ENCODE measurements at places on chromosomes 3 and 15. TPM values are rescaled to one million over a fixed set of nuclear protein-coding genes. Genes with fewer than 3 reads are reported as not detected.

DNA sequence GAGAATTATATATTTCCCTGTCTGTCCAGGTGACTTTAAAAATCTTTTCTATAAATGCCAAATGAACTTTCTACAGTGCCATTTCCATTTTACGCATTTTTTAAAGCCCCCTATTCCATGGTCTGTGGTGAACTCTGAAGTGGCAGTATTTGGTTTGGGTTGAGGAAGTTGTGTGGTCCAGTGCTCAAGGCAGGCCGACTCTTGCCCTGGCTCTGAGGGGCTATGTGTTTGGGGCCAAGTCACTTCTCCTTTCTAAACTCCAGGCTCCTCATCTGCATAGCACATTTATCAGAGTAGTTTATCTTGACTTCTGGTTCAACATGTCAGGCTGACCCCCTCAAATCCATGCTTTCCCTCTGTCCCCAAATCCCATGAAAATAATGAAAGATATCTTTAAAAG, 14.1 kb downstream of the TTC21A start:
- DNase-seq: no peak

CHAC1 gene
- 15.5 TPM for total RNA-seq

GRCh38 chr15:82968066-82968465, 15.5 kb upstream of the HOMER2 start:
- no peak for DNase-seq

DNA sequence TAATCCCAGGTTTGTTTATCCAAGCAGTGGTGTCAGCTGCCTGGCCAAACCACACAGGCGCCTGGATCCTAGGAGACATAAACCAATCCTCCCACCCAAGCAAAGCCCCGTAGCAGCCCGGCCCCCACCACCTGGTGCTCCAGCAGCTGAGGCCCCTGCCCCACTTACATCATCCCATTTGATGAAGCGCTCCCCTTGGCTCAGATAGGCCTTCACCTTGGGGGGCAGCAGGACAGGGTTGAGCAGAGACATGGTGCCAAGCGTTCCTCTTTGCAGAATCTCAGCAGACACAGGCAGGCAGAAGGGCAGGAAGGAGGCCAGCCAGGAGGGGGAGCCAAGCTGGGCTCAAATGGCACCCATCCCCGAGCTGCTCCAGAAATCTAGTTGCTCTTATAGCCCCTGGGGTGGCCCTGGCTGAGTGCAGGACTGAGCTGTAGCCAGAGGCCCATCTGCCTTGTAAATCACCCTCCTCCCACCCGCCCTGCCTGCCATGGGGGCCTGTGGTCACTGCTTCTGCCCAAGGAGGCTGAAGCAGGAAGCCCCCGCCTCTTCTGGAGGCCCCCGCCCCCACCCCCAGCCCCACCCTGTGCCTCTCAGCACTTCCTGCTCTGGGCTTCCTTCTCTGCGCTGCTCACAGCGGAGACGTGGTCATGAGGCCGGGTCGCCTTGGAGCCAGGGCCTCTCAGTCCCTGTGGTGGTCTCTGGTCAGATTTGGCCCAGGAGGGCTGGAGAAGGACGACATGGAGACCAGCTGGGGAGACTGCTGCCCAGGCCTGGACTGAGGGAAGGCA, at the start of gene PLCB2:
Gene PLCB2, minus strand, starts transcription at position 515 of the 791 bp plus-strand sequence. Its CDS starts 263 bp downstream, at position 252.
- no peak for DNase-seq

FBXO40 gene
- not detected for total RNA-seq

- no peak for DNase-seq
Measured at GRCh38 chr3:17384567-17385296, 357.7 kb downstream of the TBC1D5 start.

DNA sequence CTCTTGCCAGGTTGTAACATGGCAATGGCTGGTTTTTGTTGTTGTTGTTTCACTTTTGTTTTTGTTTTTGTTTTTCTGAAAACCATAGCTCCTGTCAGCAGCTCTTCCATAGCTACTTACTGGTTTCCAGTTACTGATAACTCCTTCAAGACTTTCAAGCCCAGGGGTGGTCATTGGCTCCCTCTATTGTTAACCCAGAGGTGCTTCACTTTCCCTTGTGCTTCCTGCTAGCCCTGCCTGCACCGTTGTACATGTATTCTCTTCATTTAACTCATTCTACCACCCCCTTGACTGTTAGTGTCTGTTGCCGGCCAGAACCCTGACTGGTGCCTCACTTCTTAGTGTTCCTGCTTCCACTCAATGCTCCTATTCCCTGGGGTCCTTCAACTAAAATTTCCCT, 4.2 kb upstream of the TRAT1 start:
- no peak for DNase-seq

- DNase-seq: no peak
Measured at GRCh38 chr3:172625404-172625803, 85.5 kb downstream of the NCEH1 start.

ITIH1 gene
- total RNA-seq: 0.31 TPM

DNA sequence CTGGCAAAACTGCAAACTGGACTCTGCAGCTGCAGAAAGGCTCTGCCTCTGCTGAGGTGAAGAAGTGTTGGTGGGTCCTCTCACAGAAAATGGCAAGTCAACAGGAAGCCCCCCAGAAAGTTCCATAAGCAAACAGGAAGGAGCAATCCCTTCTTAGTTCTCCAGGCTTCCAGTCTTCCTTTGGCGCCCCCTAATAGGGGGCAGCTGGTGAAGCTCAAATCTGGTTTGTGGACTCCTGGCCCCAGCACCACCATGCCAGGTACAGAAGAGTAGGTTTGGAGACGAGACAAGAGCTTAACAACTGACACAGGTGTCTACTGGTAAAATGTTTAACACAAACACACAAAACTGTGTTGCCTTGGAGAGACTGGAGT, 35.5 kb downstream of the LEO1 start:
- no peak for DNase-seq

ACVR2B gene
- total RNA-seq: 2.8 TPM

CFAP20DC gene
- 4.0 TPM for total RNA-seq

GRCh38 chr3:155766206-155766605, 21.3 kb upstream of the PLCH1 start:
- no peak for DNase-seq

DNA sequence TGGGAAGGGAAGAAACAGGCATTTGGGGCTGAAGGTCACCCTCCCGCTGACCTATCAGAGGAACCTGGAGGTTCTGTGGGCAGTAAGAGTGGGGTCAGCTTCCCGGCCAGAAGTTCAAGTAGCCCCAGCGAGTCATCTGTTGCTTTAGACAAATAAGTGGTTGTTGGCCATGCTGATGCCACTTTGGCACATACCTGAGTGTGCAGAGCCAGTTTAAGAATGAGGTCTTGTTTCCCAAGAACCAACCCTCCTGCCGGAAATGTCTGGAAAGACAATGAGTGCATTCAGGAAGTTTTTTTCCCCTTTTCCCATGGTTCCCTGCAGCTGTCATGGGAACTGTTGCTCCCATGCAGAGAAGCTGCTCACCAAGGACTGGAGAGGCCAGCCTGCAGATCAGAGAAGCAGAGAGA, 166.7 kb downstream of the ZNF621 start:
- DNase-seq: no peak

GRCh38 chr3:77618686-77619085, 578.8 kb downstream of the ROBO2 start:
- DNase-seq: no peak

IL17RE gene
- total RNA-seq: 1.1 TPM

ZIC4 gene
- total RNA-seq: not detected

GRCh38 chr15:51359981-51360380, 18.5 kb downstream of the GLDN start:
- DNase-seq: no peak

SLC28A1 gene
- not detected for total RNA-seq

GRCh38 chr15:78906316-78906620, 33.6 kb downstream of the MORF4L1 start:
- peak; percentile 32 for DNase-seq

GRCh38 chr3:88640581-88640980, 466.8 kb upstream of the EPHA3 start:
- DNase-seq: no peak

GRCh38 chr15:57649138-57649537, 57.4 kb upstream of the POLR2M start:
- DNase-seq: no peak

DNA sequence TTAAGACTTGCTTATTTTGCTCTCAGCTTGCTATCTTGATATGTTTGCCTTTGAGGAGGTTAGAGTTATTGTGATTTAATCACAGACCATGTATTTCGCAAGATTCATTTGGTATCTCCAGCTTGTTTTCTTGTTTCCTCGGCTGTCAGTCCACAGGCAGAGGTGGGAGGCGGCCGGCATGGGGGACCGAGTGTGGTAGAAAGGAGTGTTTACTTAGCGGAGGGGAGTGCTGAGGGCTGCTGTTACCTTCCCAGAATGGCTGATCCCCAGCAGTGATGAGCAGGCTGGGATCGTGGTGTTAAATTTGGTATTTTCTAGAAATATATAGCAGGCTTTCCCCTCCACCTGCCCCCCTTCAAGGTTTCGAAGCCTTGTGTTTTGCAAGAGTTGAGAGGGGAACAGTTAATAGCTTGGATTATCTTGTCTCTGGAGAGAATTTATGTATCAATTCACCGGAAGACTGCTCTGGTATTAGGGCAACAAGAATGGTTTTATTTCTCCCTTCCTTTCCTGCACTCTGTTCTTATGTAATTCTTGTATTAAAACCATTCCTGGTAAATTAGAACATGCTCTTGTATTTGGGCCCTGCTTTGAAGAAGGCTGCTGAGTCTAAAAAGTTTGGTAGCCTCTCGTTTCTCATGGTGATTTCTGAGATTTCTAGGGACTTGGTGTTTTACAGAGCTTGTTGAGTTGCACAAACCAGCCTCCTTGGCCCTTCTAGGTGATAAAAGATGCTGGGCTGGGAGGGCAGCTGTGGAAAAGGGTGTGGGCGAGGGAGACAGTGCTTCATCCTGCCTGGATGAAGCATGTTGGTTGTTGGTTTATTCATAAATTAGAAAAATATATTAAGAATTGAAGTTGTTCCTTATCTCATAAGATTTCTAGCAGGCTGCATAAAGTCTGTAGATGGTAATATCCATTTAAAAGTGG, 151.4 kb downstream of the IGF1R start:
- no peak for DNase-seq

- peak; percentile 47 for DNase-seq
Measured at GRCh38 chr3:84108442-84108971, 850.3 kb upstream of the CADM2 start.

DNA sequence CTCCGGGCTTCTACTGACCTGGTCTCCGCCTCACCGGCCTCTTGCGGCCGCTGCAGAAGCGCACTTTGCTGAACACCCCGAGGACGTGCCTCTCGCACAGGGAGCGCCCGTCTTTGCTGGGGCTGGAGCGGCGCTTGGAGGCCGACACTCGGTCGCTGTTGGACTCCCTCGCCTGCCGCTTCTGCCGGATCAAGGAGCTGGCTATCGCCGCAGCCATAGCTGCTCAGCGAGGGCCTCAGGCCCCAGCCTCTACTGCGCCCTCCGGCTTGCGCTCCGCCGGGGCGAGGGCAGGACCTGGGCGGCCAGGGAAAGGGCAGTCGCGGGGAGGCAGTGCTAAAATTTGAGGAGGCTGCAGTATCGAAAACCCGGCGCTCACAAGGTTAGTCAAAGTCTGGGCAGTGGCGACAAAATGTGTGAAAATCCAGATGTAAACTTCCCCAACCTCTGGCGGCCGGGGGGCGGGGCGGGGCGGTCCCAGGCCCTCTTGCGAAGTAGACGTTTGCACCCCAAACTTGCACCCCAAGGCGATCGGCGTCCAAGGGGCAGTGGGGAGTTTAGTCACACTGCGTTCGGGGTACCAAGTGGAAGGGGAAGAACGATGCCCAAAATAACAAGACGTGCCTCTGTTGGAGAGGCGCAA, 319.2 kb downstream of the FGF12 start:
- DNase-seq: no peak

NMD3 gene
- 64.6 TPM for total RNA-seq

DNA sequence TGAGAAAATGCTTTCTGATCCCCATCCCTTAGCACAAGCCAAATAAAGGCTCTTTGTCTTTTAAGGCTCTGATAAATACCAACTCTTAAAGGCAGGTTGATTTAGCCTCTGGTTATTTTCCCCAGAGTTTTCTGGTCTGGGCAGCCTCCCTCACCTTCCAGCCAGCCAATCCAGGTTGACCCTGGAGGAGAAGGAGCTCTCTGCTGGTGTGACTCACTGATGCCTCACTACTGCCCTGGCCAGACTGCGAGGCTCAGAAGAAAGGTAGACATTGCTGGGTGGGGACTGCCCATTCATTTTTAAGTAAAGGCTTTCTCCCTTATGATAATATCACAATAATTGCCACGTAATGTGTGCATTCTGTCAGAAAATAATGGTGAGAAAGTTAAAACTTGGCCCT, 37.1 kb downstream of the SLCO3A1 start:
- no peak for DNase-seq

- no peak for DNase-seq
Measured at GRCh38 chr3:129295286-129295685, 16.6 kb downstream of the HMCES start.

DNA sequence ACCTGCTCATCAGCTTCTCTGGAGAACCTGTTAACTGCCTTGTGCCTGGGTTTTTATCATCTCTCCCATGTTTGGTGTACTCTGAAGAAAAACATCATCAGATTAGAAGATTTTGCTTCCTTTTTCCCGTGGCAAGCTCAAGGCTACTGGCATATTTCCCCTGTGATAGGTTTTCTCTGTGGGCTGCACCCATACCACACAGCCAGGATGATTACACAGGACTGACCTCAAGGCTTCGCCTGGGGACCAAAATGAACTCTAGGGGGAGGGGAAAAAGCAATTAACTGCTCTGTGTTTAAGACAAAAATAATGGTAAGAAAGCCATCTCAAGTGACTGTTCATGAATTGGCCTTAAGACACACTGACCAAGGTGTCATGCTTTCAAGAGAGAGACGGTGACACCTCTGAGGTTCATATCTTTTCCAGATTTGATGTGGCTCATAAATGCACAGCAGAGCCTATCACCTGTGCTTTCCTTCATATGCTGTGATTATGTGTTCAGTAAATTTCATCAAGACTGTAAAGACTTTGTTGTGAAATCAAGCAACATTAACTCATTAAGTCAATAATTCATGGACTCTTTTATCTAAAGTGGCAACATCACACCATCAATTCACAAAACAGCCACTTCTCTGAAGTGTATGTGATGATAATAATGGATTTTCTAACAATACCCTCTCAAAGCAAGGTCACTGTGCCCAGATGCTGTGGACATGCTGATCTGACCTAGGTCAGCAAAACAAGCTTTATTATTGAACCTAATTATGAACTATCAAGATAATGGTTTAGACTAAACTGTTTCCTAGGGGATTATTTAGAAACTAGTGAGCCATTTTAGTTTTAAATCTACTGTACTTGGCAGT, 427.9 kb downstream of the WDR72 start:
- no peak for DNase-seq

NEK11 gene
- 9.5 TPM for total RNA-seq

DPPA2 gene
- total RNA-seq: not detected

- no peak for DNase-seq
Measured at GRCh38 chr3:2262204-2262603, 163.5 kb downstream of the CNTN4 start.

GRCh38 chr3:4841776-4842440, 137.3 kb upstream of the BHLHE40 start:
- no peak for DNase-seq

DNA sequence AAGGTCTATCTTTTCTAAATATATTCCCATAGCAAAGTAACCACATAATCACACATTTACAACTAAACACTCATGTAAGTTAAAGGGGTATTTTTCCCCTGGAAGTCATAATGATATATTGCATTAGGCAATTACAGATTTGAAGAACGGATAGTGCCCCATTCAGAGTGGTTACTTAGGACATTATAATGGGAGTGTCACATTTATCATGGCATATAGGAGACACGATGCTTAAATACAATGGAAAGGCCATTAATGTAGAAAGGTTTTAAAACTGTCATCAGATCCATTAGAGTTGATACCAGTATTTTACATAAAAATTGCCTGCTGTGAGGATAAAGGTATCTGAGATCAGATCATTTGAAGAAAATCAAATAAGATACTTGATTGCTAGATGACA, 582.0 kb upstream of the SEMA6D start:
- DNase-seq: no peak
